ENCODE measurements at places on chromosomes 12 and 14.
A peak's percentile ranks its signal among the peaks of the same experiment; 100 is the strongest.

- peaks cover 17% of the 10 kb centered on the region for H3K4me1 ChIP-seq
- peak overlapping the region; percentile 44 for H3K4me3 ChIP-seq
- H3K27me3 ChIP-seq: no peaks in the 10 kb centered on the region
- H3K36me3 ChIP-seq: no peaks in the 10 kb centered on the region
- DNase-seq: peak; percentile 33
Measured at GRCh38 chr12:46523863-46524770, 151.5 kb upstream of the SLC38A2 start.

DNA sequence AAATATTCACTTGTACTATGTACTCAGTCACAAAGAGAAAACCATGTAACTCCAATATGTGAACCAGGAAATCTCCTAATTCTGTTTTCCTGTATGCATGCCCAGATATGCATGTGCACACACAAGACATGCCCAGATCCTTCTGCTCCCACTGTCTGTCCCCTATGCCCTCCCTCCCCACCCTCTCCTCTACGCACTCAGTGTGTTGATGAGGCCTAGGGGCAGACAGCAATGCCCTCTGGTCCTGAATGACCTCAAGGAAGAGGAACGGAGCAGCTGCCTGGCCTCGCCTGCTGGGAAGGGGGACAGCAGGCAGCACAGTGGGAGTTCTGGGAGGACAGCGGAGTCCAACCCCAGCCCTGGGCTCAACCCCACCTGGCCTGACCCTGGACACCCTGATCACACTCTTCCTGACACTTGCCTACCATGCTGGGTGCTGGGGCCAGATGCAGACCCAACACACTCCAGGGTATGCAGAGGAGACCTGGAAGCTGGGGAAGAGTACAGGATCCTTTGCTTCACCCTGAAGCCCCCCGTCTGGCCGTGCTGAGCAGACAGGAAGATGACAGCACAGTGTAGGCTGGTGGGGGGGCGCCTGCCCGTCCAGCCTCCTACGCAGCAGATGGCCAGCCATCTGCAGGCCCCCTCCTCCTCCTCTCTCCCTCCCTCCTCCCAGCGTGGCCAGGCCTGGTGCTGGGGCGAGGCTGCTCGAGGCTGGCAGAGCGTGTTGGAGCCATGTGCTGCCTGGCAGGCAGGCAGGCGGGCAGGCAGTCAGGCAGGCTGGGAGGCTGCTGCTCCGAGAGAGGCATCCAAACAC lies 106.6 kb upstream of the NCOR2 start:
- no peak overlapping the region for H3K27ac ChIP-seq
- no peaks in the 10 kb centered on the region for H3K4me1 ChIP-seq
- DNase-seq: no peak
- H3K27me3 ChIP-seq: no peaks in the 10 kb centered on the region

- no peak for DNase-seq
- no peaks in the 10 kb centered on the region for H3K27me3 ChIP-seq
- no peaks in the 10 kb centered on the region for H3K36me3 ChIP-seq
- H3K4me1 ChIP-seq: no peaks in the 10 kb centered on the region
- no peak overlapping the region for H3K4me3 ChIP-seq
Measured at GRCh38 chr12:13744561-13744960, 236.8 kb downstream of the GRIN2B start.

- no peaks in the 10 kb centered on the region for H3K36me3 ChIP-seq
- H3K4me3 ChIP-seq: no peak overlapping the region
- no peaks in the 10 kb centered on the region for H3K4me1 ChIP-seq
- DNase-seq: peak; percentile 22
- H3K27ac ChIP-seq: no peak overlapping the region
- no peaks in the 10 kb centered on the region for H3K27me3 ChIP-seq
Measured at GRCh38 chr12:40152783-40153383, 47.0 kb upstream of the SLC2A13 start.

DNA sequence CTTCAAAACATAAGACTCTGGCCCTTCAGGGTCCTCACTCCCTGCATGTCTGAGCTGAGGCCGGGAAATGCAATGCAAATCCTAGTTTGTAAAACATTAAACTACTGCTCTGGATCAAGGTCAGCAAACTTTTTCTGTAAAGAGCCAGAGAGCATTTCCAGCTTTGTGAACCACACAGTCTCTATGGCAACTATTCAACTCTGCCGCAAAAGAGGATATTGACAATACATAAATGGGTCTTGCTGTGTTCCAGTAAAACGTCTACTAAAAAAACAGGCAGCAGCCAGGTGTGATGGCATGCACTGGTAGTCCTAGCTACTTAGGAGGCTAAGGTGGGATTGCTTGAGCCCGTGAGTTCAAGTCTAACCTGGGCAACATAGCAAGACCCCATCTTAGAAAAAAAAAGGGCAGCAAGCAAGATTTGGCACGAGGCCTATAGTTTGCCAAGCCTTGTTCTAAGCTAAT lies 22.3 kb downstream of the DDX24 start:
- no peak overlapping the region for H3K4me3 ChIP-seq
- H3K4me1 ChIP-seq: peaks cover 33% of the 10 kb centered on the region
- no peak for DNase-seq
- peaks cover 87% of the 10 kb centered on the region for H3K36me3 ChIP-seq

GRCh38 chr14:105143451-105144025 lies 25.0 kb downstream of the JAG2 start:
- H3K27ac ChIP-seq: no peak overlapping the region
- no peak overlapping the region for H3K4me3 ChIP-seq
- no peaks in the 10 kb centered on the region for H3K4me1 ChIP-seq
- H3K27me3 ChIP-seq: no peaks in the 10 kb centered on the region
- no peak for DNase-seq
- H3K36me3 ChIP-seq: no peaks in the 10 kb centered on the region

DNA sequence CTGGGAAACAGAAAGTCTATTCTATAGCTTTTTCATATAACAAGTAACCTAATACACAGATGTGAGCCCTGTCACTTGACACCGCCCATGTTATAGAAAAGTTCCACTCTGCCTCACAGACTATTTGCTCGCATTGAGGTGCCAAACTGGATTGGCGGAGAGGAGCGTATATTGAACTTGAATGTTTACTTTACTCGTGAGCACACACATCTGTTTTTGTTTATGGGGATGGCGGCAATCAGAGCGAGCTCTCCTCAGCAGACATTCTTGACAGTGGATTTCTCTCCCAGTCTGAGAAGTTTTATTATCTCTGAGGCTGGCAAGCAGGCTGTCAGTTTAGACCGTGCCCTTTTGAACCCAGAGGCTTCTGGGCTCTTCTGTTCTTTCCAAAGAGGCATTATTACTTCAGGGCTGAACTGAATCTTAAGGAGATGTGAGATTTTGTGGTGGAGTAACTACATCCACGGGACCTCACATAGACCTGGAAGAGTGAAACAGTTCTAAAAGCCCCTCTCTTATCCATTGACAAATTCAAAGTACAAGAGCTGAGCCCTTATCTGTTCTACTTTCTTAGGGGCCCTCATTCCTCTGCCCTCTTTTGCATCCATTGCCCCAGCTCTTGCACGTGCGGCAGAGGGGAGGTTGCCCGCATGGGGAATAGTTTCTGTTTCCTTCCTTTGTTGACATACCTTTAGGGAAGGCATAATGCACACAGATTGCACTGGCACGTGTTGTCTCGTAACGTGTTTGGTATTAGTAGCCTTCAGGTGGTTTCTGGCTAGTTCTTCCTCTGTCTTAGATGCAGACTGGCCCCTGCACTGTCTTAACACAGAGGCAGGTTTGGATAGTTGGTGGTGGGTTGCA lies 68.2 kb downstream of the DRAM1 start:
- DNase-seq: no peak
- no peak overlapping the region for H3K27ac ChIP-seq
- H3K4me1 ChIP-seq: no peaks in the 10 kb centered on the region

DNA sequence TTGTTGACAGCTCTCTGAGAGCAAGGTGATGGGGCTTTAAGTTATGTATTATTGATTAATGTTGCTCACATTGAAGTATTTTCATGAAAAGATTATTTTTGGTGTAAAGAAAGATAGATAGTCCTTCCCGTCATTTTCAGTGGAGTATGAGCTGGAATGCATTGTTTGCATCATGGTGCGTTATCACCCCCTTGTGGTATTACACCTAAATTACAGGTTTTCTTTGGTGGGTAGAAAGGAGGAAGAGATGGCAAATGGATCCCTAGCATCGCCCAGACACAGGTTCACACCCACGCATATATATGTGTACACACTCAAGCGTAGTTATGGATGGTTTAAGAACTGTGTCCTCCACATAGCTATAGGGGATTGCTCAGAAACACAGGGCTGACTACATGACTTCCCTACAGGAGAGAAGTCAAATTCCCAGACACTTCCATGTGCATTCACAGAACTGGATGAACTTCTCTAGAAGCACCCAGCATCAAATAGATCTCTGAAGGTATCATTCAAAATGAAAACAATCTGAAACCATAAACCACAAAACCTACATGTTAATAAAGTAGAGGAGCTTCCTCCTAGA lies 14.4 kb upstream of the SERPINA10 start:
- H3K4me3 ChIP-seq: no peak overlapping the region
- no peak overlapping the region for H3K27ac ChIP-seq
- no peaks in the 10 kb centered on the region for H3K36me3 ChIP-seq
- H3K27me3 ChIP-seq: no peaks in the 10 kb centered on the region

DNA sequence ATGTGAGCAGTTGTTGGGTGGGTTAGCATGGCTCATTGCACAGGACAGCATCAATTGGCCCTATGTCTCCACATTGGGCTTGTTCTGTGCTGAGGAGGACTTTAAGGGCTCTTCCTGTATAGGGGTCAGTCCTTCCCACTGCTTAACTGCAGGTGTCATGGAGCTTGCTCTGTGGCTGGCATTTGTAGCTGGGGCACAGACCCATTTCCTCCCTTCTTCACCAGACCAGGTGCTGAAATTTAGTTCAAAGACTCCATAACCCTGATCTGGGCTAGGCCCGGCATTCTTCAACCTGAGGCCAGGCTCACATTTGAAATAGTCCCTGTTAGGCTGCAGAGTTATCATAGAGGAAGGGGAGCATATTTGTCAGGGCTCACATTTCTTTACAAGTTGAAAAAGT lies 12.8 kb downstream of the CHST11 start:
- no peaks in the 10 kb centered on the region for H3K36me3 ChIP-seq
- peaks cover 96% of the 10 kb centered on the region for H3K4me1 ChIP-seq
- no peak overlapping the region for H3K4me3 ChIP-seq
- no peak for DNase-seq
- no peak overlapping the region for H3K27ac ChIP-seq

DNA sequence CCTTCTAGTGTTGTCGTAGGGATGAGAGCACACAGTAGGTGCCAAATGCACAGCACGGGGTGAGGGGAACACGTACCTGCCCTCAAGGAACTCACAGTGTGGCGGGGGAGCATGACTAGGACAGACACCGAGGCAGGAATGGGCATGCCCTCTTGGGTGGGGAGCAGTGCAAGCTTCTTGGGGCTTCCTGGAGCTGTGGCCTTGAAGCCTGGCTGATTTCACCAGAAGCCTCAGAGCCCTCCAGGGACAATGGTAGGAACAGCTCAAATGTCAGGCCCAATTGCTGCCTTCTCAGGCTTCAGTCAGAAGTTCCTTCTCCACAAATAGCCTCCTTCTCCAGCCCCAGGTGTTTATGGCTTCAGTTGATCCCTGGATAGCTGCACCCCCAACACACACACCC lies 43.4 kb downstream of the TEAD4 start:
- no peaks in the 10 kb centered on the region for H3K4me1 ChIP-seq
- H3K27ac ChIP-seq: no peak overlapping the region
- H3K36me3 ChIP-seq: no peaks in the 10 kb centered on the region
- DNase-seq: no peak

GRCh38 chr14:55133416-55133815 lies 4.4 kb downstream of the LGALS3 start:
- peaks cover 7% of the 10 kb centered on the region for H3K4me1 ChIP-seq
- H3K4me3 ChIP-seq: no peak overlapping the region
- H3K27me3 ChIP-seq: no peaks in the 10 kb centered on the region

Data from CD8-positive, alpha-beta memory T cell (primary cell).